ENCODE measurements at places on chromosomes 1 and 21. TPM values are rescaled to one million over a fixed set of nuclear protein-coding genes. Genes with fewer than 3 reads are reported as not detected.
A peak's percentile ranks its signal among the peaks of the same experiment; 100 is the strongest.

DNA sequence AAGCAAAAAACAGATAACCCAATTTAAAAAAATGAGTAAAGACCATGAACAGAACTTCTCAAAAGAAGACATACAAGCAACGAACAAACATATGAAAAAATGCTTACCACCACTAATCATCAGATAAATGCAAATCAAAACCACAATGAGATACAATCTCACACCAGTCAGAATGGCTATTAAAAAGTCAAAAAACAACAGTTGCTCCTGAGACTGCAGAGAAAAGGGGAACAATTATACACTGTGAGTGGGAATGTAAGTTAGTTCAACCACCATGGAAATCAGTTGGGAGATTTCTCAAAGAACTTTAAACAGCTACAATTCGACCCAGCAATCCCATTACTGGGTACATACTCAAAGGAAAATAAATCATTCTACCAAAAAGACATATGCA, 131.6 kb downstream of the PTGER3 start:
- no peaks in the 10 kb centered on the region for H3K36me3 ChIP-seq
- H3K4me3 ChIP-seq: no peak overlapping the region
- no peak overlapping the region for H3K27ac ChIP-seq
- no peaks in the 10 kb centered on the region for H3K27me3 ChIP-seq
- DNase-seq: no peak
- no peaks in the 10 kb centered on the region for H3K4me1 ChIP-seq

DNA sequence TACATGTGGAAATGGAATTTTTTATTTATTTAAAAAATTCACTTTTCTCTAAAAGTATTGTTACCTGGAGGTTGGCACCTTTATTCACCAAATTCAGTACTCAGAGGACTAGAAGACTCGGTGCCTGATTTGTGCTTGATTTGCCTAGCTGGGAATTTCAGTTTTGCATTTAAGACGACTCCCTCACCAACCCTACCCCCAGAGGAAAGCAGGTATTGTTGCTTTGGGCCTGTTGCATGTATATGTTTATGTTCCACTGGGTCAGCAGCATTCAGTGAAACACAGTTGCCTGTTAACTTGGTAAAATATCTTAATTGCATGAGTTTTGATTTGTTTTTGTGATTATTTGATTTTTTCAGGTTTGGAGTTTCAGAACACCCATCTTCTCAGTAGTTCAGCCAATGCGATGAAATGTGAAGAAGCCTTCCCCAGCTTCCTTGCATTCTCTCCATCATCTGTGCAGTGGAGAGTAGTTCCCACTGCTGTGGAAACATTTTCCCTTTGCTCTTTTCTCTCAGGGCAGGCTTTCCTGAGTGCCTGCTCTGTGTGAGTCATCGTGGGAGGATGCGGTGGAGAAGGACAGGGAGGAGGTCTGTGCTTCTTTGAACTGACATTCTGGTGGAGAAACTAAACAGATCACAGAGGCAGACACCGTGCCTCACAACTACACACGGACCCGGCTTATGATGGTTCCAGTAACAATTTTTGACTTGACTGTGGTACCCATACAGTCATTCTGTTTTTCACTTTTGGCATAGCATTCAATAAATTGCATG, 6.4 kb downstream of the ADARB1 start:
- no peaks in the 10 kb centered on the region for H3K27me3 ChIP-seq
- DNase-seq: no peak
- H3K4me3 ChIP-seq: no peak overlapping the region
- peaks cover 30% of the 10 kb centered on the region for H3K4me1 ChIP-seq

GRCh38 chr1:116538544-116538943, 32.3 kb downstream of the CD58 start:
- H3K36me3 ChIP-seq: peaks cover 28% of the 10 kb centered on the region
- no peaks in the 10 kb centered on the region for H3K27me3 ChIP-seq
- no peak for DNase-seq
- H3K27ac ChIP-seq: no peak overlapping the region

DNA sequence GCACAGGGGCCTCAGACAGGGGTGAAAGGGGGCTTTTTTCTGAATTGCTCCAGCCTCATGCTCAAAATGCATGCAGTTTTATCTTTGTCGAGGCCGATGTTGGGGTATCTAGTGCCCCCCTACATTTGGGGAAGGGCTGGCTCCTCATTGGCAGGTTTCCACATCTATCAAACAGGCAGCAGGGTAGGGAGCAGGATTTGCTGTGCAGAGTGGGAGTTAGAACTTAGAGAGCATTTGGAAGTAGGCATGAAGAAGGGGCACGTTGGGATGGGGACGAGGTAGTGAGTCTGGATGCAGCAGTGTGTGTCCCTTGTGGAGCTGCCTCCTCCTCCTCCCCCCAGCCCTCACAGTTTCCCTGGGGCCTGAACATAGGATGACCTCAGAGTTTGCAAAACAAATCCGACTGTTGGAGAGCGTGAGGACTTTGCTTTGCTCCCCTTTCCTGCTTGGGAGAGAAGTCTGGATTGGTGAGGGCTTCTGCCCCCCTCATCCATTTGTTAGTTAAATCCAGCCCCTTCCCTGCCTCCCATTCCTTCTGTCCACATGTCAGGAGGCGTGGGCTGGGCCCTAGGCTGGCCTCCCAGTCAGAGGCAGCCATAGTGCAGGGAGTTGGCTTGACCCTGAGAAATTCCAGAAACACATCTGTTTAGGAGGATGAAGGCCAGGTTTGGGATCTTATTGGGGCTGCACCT, 36.9 kb upstream of the GPR37L1 start:
- H3K36me3 ChIP-seq: no peaks in the 10 kb centered on the region
- DNase-seq: no peak
- H3K27ac ChIP-seq: no peak overlapping the region
- H3K27me3 ChIP-seq: no peaks in the 10 kb centered on the region

DNA sequence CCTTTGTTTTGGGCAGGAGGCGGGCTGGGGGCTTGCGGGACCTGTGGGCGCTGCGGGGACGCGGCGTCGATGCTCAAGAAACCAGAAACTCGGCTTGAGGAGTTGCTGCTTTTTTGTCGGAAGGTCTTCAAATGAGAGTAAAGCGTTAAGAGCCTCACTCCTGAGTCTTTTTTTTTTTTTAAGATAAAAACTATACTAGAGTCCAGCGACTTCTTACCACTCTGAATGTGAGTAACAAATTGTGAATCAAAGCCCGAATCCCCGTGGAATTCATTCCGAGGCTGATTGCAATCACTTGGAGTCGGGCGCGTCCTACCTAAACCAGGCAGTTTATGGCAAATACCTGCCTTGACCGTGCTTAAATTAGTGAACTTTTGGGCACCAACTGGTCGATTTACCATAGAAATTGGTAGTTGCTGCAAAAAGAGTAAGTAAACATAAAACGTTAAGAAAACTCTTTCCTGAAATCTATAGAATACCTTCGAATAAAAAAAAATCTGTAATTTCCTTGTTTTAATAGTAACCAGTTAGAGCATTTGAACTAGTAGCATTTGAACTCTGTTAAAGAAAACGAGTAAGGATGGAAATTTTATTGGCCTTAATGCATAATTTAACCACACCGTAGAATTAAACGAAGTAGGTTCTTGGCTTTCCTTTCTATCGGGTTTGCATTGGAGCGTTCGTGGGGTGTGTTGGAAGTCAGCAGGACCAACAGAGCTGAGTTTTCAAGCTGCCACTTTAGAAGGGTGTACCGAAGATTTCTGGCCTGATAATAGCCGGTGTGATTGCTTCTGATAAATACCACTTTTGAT, 769 bp downstream of the GPSM2 start:
- peak overlapping the region; percentile 81 for H3K27ac ChIP-seq
- DNase-seq: peak; percentile 34
- H3K4me3 ChIP-seq: peak overlapping the region; percentile 48
- H3K4me1 ChIP-seq: peaks cover 17% of the 10 kb centered on the region
- H3K27me3 ChIP-seq: no peaks in the 10 kb centered on the region

TDRKH gene
- 13.4 TPM for total RNA-seq

C1orf116 gene
- total RNA-seq: 196 TPM

DNA sequence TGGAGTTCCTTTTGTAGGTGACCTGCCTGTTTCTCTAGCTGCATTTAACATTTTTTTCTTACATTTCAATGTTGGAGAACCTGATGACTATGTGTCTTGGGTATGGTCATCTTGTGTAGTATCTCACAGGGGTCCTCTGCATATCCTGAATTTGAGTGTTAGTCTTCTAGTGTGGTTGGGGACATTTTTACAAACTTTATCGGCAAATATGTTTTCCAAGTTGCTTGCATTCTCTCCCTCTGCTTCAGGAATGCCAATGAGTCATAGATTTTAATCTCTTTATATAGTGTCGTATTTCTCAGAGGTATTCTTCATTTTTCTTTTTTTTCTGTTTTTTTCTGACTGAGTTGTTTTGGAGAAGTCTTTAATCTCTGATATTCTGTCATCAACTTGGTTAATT, 684.0 kb downstream of the NCAM2 start:
- DNase-seq: no peak
- no peaks in the 10 kb centered on the region for H3K4me1 ChIP-seq
- H3K36me3 ChIP-seq: no peaks in the 10 kb centered on the region
- no peaks in the 10 kb centered on the region for H3K27me3 ChIP-seq
- H3K4me3 ChIP-seq: no peak overlapping the region

CACNA1S gene
- 0.03 TPM for total RNA-seq

GRCh38 chr1:227712648-227713047, 22.5 kb downstream of the JMJD4 start:
- no peak overlapping the region for H3K27ac ChIP-seq
- no peak overlapping the region for H3K4me3 ChIP-seq
- H3K36me3 ChIP-seq: no peaks in the 10 kb centered on the region
- no peak for DNase-seq

S100A3 gene
- total RNA-seq: 2.0 TPM

ANKRD45 gene
- 6.1 TPM for total RNA-seq

GRCh38 chr1:26692211-26692792, 3.5 kb upstream of the ARID1A start:
- H3K4me1 ChIP-seq: peaks cover 31% of the 10 kb centered on the region
- DNase-seq: peak; percentile 86
- peaks cover 2% of the 10 kb centered on the region for H3K27me3 ChIP-seq
- H3K27ac ChIP-seq: peak overlapping the region; percentile 96
- peak overlapping the region; percentile 48 for H3K4me3 ChIP-seq

DNA sequence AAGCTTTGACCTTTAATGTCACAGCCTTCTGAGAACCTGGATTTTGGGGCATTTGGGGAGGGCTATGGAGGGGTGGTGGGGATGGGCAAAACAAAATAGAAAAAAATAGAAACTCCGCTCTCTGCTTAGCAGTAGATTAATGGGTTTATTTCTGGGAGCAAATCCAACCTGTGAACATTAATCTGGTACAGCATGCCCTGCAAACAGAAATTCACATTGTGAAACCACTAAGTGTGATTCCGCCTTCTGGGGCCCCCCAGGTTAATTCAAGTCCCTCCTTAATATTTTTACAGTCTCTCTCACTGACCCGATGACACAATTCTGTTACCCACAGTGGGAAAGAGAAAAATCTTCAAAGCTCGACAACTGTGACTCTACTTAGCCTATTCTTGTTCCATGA, 76.4 kb downstream of the TIAM1 start:
- no peaks in the 10 kb centered on the region for H3K36me3 ChIP-seq
- no peak for DNase-seq
- no peak overlapping the region for H3K27ac ChIP-seq
- H3K27me3 ChIP-seq: no peaks in the 10 kb centered on the region
- no peak overlapping the region for H3K4me3 ChIP-seq
- H3K4me1 ChIP-seq: no peaks in the 10 kb centered on the region

POTED gene
- total RNA-seq: not detected

DNA sequence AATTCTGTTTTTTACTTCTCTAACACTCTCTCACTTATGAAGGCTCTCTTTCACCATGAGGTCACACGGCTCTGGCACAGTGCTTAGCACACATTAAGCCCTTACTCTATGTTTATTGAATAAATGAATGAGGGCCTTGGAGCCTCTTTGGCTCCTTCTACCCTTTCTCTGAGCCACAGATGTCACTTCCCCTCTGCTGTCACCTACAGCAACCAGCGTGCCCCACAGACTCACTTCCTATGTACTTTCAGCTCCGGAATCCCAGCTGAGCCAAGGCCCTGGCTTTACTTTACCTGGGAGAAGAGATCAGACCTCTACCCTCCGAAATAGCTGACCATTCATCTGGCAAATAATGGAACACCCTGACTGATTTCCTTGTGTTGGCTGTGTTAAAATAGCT, 53.7 kb upstream of the HMCN1 start:
- H3K27me3 ChIP-seq: no peaks in the 10 kb centered on the region
- H3K36me3 ChIP-seq: no peaks in the 10 kb centered on the region
- no peaks in the 10 kb centered on the region for H3K4me1 ChIP-seq
- H3K4me3 ChIP-seq: no peak overlapping the region
- H3K27ac ChIP-seq: no peak overlapping the region
- no peak for DNase-seq

GRCh38 chr1:45765999-45766792, 15.7 kb upstream of the IPP start:
- H3K27ac ChIP-seq: no peak overlapping the region
- H3K4me1 ChIP-seq: no peaks in the 10 kb centered on the region
- H3K36me3 ChIP-seq: no peaks in the 10 kb centered on the region
- no peak for DNase-seq
